ENCODE measurements at places on chromosomes 12 and 14.
A peak's percentile ranks its signal among the peaks of the same experiment; 100 is the strongest.

DNA sequence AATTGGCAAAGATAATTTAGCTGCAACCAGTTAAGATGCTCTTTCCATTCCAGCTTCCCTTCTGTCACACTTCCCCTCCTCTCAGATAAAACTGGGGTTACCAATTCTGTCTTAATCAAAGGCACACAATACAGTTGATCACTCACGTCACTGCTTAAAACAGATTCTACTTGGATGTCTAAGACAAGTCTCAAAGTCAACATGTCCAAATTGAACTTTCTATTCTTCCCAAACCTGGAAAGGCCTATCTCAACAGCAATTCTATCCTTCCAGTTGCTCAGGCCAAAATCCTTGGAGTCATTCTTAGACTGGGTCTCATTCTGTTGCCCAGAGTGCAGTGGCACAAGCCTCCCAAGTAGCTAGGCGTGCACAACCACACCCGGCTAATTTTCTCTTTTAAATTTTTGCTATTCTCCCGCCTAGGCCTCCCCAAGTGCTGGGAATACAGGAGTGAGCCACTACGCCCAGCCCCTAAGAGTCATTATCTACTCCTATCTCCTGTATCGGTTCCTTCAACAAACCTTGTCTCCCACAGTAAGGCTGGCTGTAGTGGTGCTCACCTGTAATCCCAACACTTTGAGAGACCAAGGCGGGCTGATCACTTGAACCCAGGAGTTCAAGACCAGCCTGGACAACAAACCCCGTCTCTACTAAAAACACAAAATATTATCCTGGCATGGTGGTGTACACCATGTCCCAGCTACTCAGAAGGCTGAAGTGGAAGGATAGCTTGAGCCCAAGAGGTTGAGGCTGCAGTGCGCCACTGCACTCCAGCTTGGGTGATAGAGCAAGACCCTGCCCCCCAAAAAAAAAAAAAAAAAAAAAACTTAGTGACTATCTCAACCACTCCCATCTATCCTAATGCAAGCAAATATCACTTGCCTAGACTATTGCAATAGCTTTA, 4.7 kb downstream of the RPS29 start:
- DNase-seq = no peak

GRCh38 chr14:69773571-69774276, 6.8 kb downstream of the SRSF5 start:
- DNase-seq = no peak

DNA sequence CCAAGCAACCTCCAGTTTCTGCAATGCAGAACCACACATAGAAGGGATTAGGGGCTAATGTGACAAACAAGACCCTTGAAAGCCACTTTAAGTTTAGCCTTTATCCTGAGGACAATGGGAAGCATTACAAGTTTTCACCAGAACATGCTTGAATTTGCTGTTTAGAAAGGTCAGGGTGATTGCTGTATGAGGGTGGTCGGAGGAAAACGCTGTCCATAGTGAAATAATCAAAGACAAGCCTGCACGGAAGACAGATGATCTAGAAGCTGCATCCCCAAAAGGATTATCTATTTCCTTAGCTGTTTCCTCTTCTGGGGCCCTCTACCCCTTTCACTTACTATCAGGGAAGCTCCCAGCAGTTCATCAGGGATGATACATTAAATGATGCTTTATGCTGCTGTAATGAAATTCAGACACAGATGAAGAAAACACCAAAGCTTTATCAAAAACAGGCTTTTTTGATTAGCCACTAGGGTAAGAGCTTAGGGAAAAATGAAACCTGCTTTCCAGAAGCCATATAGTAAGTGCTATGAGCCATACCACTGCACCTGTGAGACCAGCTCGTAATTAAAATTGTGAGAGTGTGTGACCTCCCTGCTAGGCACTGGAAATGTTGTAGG, 6.5 kb downstream of the HAL start:
- no peak for DNase-seq

DNA sequence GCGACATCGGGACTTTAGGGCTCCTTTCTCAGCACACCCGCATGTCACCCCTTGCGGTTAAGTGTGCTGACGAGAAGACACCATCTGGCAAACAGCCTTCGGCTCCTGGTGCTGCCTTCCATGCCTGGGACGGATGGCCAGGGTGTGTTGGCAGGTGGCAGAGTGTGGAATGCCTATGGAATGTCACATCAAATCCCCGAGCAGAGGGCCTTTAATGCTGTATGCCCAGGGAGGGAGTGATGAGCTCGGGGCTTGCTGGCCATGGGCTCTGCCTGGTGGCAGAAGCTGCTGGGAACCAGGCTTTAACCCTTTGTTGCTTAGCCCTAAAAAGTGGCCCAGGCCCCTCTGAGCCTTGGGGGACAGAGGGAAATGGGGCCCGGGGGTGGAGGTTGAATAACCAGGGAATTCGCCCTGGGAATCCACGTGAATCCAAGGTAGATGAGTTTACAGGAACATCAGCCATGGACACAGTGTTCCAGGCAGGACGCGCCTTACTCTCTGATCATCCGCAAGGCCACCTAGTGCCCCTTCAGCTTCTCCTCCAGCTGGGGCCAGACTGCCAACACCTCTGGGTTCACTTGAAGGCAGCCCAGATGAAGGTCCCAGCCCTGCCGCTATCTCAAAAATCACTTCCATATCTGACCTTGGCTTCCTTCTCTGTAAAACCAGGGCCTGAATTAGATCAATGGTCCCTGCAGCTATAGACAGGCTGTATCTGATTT, 17.4 kb downstream of the FAM181A start:
- DNase-seq = no peak

DNA sequence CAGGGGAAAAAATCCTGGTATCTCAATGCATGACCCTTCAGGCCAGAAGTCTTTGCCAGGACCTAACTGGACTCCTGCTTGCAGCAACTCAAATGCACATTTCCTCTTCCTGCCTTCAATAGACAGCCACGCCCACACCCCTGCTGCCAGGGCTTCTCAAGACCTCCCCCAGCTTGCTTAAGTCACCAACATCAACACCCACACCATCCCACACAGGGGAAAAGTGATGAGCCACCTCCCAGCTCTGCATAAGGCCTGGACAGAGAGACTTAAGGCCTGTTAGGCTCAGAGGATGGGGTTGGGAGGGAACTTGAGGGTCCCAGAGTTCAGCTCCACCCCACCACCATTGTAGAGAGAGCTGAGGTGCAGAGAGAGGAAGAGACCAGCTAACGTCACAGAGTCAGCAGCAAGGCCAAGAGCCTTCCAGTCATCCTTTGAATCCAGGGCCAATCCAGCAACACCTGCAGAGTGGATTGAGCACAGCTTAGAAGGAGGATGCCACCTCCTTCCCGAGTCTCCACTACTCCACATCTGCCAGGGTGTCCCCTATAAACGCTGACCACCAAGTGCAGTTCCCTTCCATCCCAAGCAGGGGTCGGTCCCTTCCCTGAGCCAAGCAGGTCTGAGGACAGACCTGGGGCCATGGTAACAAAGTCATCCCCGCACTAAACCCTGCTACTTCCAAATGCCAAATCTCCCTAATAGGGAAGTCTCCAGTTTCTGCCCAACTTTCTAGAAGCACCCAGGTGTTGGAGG, 50.0 kb downstream of the KDM2B start:
- peak; percentile 50 for DNase-seq

- no peak for DNase-seq
Observed at GRCh38 chr12:48978741-48979601, 849 bp downstream of the WNT1 start.

DNA sequence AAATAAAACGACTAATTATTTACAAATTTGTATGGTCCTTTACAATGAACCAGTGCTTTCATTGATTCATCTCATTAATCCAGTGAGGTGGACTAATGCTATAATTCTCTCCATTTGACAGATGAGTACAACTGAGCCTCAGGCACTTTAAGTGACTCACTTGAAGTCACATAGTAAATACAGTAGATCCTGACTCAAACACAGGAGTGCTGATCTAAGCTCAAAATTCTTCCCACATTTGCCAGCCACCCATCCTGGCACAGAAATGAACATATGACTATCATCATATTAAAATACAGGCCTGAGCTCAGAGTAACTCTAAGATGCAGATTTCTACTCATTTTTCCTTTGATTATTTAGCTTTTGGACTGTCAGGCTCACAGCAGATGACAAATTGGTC, 30.6 kb downstream of the SLC16A7 start:
- no peak for DNase-seq

GRCh38 chr12:41034686-41035085, 153.4 kb upstream of the PDZRN4 start:
- DNase-seq = no peak

GRCh38 chr12:53754633-53755264, 3.0 kb upstream of the CISTR start:
- DNase-seq = no peak

DNA sequence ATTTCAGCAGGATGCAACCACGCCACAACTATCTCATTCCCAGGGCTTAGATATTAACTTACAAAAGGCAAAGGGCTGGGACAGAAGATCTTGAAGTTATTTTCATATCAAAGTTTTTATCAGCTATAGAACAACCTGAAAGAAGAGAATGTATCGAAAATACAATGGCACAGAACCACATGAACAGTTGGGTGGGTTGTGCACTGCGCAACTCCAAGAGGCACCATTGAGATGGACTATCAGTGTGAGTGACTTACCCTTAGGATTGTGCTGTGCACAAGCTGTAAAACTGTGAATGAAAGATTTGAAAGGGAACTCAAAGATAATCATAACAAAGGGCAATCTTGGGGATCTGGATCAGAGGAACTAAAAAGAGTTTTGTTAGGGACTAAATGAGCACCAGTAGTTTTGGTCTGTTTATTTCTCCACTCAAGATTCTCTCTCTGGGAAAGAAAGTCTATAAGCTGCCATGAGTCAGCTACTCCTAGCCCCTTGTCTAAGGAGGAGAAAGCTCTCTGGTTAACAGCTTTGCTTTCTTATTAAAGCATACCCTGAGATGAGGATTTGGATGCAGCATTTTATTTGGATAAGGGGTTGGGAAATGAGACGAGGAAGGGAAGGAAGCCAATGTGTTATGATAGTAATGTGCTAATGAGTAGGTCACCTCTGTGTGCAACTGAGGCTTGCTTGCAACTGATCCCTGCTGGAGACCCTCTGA, 62.2 kb downstream of the TBX5 start:
- DNase-seq = no peak

- DNase-seq = no peak
Observed at GRCh38 chr14:63178912-63179311, 25.3 kb upstream of the RHOJ start.

DNA sequence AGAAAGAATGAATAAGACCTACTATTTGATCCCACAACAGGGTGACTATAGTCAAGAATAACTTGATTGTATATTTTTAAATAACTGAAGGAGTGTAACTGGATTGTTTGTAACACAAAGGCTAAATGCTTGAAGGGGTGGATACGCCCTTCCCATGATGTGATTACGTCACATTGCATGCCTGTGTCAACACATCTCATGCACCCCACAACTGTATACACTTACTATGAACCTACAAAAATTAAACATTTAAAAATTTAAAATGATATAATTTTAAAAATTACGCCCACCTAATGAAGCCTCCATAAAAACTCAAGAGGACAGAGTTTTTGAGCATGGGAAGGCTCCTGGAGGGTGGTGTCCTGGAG, 94.5 kb downstream of the SCARB1 start:
- no peak for DNase-seq

DNA sequence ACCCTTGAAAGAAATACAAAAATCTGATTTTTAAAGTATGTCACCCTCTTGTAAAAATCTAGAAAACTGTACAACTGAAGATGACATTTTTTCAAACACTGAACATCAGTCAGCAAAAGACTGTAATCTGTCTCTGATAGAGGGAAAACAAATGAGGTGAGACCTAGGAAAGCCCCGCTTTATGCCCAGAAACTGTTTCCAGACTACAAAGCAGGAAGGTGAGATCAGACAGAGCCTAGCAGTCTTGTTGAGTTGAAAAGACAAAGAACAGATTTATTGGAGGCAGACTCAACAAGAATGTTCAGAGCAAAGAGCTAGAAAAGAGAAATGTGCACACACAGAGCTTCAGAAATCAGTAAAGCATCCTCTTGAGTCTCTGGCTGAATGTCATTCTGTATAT, 873.6 kb downstream of the LRFN5 start:
- DNase-seq = no peak

DNA sequence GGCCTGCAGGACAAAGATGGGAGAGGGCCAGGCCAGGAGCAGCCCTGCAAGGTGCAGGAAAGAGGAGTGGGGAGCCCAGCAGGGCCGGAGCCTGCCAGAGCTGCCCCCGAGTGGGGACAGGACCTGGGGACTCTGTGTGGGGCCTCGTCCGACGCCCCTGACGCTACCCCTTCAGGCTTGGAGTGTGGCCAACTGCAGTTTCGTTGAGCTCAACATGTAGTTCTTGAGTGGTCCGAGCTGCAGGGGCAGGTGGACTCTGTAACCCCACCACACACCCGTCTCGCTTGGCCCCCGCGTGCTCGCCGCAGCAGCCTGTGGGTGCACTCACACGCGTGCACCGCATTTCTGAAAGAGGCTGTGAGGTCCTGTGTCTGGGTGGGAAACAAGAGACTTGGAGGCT, 2.0 kb downstream of the ASPG start:
- no peak for DNase-seq

GRCh38 chr14:56570295-56570694, 9.3 kb upstream of the TMEM260 start:
- DNase-seq = no peak

DNA sequence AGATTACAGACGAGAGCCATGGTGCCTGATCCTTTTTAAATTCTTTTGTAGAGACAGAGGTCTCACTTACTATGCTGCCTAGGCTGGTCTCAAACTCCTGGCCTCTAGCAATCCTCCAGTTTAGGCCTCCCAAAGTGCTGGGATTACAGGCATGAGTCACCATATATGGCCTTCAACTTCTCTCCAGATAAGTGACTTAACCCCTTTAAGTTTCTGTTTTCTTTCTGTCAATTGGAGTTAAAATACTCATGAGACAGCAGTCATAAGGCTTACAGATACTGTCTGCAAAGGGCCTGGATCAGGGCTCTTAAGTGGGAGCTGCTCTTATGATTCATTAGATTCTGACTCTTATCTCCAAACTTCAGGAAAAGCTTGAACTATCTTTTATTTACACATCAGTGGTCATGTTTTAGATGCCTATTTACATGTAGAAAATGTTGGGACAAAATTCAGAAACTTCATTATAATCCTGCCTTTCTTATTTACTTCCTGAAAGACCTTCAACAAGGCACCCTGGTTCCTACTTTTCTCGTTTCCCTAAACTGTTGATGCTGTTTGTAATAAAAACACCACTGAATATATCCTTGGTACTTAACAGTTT, 271.5 kb upstream of the TBX3 start:
- no peak for DNase-seq
